CD4-positive, alpha-beta T cell treated with Interleukin-10 for 1 hour (primary cell): ENCODE measurements at places on chromosomes 1 and 21.

GRCh38 chr1:228043281-228043848 is 36.6 kb downstream of the WNT3A start:
- DNase-seq = no peak

DNA sequence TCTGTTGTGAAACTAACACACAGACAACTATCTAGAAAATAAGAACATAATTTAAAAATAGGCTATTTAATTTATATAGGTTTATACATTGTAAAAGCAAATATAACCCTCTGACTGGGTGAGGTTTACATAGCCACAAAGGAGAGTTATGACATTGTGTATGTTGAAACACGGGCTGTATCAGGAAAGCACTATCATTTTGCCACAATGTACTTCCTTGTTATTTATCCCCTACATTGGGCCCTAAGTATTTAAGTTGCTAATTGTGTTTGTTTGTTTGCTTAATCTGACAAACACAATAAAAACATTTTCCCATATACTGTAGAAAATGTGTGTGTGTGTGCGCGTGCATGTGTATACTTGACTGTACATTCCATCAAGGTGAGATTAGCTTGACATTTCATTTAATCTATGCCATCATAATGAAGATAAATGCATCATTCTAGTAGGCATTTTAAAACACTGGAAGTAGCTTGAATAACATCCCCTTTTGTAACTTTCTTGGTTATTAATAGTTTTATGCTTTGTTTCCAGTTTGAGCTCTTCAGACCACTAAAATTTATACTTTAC is 72.1 kb downstream of the RGS13 start:
- DNase-seq = no peak

- DNase-seq = no peak
Measured at GRCh38 chr1:17567582-17567981, 28.1 kb downstream of the ARHGEF10L start.

DNA sequence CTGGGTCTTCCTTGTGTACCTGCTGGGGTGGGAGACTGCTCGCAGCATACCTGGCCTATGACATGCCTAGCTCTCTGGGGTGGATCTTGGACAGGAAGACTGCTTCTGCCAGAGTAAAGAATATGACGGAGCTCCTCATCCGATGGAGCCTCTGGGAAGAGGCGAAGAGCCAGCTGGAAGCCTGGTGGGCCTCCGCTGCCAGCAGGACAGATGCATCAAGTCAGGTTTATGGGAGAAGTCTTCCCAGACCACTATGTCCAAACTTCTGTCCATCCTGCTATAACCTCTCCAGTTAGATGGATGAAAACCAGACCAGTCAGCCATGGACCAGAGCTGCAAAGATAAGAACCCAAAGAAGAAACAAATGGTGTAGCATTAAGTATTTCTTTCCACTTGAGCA is 27.7 kb upstream of the NGF start:
- DNase-seq = no peak

GRCh38 chr1:100969327-100969726 is 56.3 kb downstream of the DPH5 start:
- DNase-seq = no peak

GRCh38 chr1:2523191-2523890 is 3.1 kb downstream of the PANK4 start:
- DNase-seq = no peak

DNA sequence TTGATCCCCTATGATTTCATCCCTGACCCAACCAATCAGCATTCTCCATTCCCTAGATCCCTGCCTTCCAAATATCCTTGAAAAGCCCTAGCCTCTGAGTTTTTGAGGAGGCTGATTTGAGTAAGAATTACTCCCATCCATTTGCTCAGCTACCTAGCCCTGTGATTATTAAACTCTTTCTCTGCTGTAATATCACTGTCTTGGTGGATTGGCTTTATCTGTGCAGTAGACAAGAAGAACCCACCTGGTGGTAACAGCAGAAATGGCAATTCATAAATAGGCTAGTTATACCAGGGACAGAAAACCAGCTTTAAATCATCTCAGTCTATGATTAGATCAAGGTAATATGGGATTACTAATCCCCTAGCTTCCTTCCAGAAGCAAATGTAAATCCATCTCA is 13.0 kb downstream of the IL20 start:
- no peak for DNase-seq

DNA sequence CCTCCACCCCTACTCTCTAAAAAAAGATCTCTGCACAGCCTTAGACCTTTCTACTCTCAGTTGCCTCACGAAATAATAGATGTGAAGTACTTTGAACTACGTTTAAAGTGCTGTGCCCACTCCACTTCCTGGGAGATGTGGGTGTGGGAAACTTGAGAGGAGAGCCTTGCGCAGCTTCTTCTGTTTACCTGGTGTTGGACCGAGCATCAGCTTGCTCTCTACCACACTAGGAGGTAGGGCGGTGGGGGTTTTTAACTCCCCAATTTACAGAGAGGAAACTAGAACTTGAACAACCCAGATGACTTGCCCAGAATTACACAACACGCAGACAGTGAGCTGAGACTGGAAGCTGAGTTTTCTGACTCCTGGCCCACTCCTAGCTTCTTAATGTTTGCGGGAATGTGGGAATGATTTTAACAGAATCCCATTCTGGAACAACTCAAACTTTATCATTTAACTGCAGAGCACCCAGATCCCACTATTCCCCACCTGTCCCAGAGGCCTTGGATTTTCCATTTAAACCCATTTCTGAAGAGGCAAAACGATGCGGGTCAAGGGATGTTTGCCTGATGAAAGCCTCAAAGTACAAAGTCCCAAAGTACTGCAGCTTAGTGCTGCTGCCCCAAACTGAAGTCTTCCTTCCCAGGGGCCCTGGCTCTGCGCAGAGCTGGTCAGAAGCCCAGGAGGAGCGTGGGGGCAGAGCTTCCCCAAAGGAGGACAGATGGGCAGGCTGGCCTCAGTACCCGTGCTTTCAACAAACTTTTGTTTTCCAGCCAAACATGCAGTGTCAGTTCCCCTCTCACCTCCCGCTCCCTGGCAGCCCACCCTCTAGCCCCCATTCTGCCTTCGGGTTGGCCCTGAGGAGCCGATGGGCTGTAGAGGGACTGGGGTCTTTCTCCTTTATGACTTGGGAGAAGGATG is 19.0 kb downstream of the BTG2 start:
- DNase-seq = peak; percentile 74

GRCh38 chr1:229882621-229883020 is 184.4 kb upstream of the GALNT2 start:
- DNase-seq = no peak
